Common myeloid progenitor, CD34-positive (primary cell): ENCODE measurements at places on chromosomes 1 and 21.

DNA sequence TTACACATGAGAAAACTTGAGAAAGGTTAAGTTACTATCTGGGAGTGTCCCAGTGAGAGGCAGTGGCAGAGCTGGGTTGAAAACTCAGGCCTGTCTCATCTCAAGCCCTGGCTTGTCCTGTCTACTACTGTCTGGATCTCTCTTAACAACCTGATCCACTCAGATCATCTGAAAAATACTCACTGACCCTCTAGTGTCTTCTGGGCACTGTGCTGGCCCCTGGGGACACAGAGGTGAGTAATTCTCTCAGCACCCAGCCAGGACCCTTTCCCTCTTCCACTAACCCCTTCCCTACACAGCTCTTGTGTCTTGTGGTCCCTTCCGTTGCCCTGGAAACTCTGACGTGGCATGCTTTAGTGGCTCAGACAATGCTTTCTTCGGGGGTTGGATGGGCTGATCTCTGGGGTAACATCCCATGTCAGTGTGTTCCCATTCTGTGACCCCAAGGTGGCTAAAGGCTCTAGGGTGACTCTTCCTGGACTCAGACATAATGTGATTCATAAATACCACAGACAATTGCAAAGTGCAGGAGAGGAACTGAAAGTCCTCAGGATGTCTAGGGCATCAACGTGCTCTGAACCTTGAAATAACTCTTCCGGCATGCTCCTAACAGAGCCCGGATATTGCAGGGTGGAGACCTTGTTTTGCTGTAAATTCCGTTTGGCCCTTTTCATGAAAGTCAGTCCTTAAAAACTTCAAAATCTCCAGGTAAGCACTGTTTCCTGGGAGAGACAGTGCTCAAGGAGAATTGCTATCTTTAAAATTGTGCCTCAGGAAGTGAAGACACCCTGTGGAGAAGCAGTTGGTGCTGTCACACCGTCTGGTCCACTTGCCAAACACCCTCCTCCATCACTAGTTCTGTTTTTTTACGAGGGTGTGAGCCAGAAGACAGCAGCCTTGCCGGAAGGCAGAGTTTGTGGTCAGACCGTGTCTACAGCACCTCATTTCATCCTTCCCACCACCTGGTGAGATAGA is 4.0 kb downstream of the SHISAL2A start:
- no peak for DNase-seq

DNA sequence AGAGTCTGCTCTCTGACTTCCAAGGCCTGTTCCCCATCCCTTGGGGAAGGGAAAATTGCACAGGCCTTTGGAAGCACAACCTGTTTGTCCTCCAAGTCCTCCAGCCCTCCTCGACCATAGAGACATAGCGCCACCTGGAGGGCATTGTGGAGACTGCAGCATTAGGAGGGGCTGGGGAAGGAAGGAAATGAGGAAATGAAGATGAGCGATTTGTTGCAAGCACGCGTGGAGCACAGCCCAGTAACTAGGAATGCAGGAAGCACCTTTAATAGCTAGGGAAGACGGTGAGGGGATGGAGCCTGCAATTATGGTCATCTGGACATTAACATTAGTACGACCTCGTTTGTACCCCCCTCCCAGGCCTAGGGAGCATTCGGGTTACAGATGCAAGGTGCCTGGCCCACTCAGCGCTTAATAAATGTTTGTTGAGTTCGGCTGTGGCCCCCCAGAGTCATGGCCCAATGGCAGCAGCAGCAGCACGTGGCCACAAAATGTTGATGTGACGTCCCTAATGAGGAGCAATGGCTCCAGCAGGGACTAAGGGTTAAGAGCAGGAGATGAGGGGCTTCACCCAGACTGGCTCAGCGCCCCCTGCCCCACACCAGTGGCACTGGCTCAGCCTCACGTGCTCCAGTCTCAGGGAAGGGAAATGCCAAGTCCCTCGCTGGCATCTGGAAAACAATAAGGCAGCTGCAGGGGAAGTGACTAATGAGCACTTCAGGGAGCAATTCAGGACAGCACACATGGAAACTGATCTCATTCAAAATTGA is 8.0 kb upstream of the CAMK2N1 start:
- peak; percentile 85 for DNase-seq

DNA sequence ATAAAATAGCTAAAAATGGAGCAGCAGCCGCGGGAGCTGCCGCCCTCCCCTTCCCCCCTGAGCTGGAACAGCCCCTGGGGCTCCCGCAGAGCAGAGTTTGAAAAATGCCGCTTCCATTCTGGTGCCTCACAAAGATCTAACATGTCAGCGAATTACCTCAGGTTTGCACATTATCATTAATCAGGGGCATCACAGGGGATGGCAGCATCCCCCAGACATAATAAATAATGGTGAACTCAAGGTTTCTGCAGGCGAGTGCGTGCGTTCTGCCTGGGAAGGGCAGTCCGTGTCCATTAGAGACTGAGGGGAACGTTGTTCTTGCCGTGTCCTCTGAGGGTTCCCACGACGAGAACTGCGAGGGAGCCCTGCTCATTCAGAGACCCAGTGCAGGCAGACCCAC is 372.4 kb downstream of the DSCAM start:
- DNase-seq = no peak

- DNase-seq = no peak
These were observed 61.2 kb downstream of the NUP210L start for GRCh38 chr1:154093699-154094098.

DNA sequence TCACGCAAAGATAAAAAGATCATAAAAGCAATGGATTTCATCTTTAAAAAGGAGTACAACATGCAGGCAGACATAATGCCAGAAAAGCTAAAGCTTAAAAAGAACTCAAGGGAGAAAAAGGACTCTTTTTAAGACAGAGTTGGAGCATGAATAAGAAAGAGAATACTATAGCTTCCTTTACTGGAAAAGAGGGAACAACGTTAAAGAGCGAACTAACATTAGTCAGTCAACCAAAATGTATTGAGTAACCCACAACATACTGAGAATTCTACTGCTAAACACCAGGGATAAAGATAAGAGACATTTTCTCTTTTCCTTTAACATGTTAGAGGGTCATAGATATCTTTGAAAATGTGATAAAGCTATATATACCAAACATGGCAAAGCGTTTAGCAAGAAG is 182.0 kb downstream of the DUSP10 start:
- no peak for DNase-seq

DNA sequence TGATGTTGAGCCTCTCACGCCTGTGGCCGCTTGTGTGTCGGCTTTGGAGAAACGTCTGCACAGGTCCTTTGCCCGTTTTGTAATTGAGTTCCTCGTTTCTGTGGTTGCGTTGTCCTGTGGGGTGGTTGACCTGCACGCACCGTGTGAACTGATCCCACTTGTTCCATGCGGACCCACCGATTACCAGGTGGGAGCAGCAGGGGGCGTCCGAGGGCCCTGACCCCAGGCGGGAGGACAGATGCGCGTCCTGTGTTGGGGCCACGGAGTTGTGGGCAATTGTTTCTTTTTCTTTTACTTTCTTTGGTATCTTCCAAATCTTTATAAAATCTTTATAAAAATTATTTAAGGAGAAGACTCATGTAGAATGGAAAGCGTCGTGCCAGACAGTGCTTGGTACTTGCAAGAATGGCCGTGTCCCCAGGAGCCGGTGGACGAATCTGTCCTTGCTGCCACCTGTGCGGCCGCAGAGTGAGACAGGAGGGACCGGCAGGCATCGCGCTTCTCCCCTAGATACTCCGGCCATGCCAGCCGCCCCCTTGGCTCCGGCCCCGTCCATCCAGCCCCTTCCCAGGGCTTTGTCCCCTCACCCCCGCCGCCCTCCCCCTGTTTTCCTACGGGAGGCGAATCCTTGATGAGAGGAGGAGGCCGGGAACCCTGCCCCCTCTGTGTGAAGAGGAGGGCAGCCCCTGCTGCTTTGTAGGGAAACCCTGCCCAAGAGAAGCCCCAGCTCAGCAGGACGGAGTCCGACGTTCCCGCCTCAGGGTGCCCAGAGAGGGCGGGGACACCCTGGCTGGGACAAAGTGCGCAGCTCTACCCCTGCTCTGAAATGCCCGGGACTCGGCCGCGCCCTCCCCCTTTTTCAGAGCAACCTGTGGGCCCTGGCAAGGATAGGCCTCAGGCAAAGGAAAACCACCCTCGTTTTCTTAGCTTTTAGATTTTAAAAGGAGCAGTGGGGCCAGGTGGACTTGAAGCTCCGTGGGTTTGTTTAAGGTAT is 41.7 kb downstream of the PRKCZ start:
- peak; percentile 52 for DNase-seq

DNA sequence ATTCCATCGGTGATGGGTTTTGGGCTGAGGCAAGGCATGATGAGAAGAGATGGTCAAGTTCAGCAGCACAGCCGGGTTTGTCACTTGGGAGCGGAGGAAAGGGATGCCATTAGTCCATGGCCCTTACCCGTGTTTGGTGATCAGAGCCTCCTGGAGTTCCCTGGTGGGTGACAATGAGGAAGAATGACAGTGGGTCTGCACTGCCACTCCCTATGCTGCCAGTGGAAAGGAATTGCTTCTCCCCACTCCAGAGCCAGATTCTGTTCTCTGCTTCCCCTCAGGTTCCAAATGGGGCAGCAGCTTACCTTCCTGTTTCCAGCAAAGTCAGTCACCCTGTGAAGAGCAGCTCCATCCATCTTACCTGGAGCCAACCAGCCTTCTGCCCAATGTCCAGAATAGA is 393.1 kb downstream of the PTPRU start:
- DNase-seq = no peak

DNA sequence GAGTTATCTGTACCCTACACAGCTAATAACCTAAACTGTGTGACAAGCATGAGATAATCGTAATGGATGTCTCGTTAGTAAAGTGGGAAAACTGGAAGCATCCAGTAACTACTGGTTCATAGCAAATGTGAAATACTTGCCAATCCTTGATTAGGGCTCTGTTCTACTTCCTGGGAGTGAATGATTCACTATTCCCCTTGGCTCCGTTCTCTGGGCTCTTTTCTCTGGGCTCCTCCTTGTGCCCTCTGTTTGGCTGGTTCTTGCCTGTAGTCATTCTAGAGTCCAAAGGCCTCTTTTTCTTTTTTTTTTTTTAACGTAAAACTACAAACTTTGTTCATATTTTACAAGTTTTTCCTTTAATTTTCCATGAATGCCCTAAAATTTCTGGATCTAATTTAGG is 465.8 kb upstream of the PLXNA2 start:
- DNase-seq = no peak

GRCh38 chr1:160606611-160607010 is 27.3 kb upstream of the CD84 start:
- DNase-seq = no peak

DNA sequence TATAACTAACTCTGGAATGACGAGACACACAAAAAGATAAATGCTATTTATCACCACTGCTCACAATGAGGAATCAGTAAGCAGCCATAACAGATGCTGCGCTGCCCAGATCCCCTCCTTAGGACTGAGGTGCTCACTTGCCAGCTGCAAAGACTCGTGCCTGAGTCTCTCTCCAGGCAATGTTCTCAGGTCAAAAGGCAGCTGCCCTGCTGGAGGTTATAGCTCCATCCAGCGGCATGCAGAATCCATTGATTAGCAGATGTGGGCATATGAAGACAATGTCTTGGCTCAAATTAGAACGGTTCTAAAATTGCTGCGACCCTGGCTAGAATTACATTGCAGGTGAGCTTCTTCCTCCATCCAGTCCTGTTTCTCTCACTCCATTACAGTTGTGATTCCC is 328.2 kb upstream of the CHRM3 start:
- DNase-seq = no peak
